ENCODE measurements at places on chromosomes 4 and X.

GRCh38 chrX:25290132-25290531 lies 274.4 kb upstream of the ARX start:
- DNase-seq, result no peak

GRCh38 chr4:59409647-59410046 lies 1790.5 kb upstream of the ADGRL3 start:
- no peak for DNase-seq

- DNase-seq, result no peak
Measured at GRCh38 chr4:112175840-112176239, 30.6 kb downstream of the FAM241A start.

DNA sequence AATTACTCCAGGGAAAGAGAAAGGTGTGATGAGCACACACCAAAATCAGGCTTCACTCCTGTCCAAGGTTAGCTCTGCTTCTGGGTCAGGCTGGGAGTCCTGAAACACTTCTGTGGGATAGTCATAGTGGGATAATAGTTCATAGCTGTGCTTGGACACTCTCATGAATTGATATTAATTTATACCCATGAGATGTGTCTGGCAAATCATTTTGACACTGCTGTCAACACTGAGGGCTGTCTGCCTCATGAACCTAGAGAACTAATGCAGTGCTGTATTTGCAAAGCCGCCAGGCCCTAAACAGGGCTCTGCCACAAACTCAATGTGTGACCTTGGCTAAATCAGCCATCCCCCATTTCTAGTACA lies 24.5 kb upstream of the PGRMC1 start:
- no peak for DNase-seq

DNA sequence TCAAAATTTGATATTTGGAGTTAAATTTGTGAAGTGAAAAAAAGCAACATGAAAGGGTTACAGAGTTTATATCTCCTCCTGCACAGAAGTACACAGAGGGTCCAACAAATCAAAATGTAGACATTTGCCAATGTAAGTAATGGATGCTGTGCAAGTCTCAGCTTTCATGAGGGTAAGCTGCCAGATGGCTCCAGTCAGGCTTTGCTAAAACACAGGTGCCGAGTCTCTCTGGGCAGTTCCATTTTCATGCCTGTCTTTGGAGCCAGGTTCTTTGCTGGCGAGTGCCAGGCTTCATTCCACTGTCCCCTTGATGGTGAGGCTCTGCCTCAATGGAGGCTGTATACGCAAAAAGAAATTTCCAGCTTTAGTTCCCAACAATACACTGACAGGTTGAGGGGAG lies 27.9 kb downstream of the SLC4A4 start:
- DNase-seq, result peak; percentile 26

- peak; percentile 10 for DNase-seq
Measured at GRCh38 chrX:119605464-119606279, 552 bp downstream of the NKRF start.

DNA sequence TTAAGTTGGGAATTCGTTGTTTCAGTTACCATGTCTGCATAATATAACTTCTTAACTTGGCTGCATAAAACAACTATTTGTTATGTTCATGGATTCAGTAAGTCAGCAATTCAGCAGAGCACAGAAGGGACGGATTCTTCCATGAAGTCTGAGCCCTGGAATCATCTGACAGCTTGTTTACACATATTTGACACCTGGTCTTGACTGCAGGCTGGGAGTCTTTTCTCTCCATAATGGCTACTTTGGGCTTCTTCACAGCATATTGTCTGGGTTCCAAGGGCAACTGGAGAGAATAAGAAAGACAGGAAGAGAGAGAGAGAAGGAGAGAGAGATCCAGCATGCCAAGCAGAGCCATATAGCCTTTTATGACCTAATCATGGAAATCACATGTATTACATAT lies 23.1 kb downstream of the CENPC start:
- DNase-seq, result no peak
